ENCODE measurements at places on chromosomes 4 and X.
A peak's percentile ranks its signal among the peaks of the same experiment; 100 is the strongest.

- peaks cover 26% of the 10 kb centered on the region for H3K4me1 ChIP-seq
- peak; percentile 63 for DNase-seq
- H3K27me3 ChIP-seq = peaks cover 6% of the 10 kb centered on the region
- H3K4me3 ChIP-seq = peak overlapping the region; percentile 74
Measured at GRCh38 chr4:109559625-109559982, 442 bp upstream of the MCUB start.

GRCh38 chr4:110198435-110199416 is at the start of gene ELOVL6:
TSS of gene ELOVL6 (minus strand) at chr4:110198615. CDS start at chr4:110198335, 280 bp downstream.
- H3K27me3 ChIP-seq = no peaks in the 10 kb centered on the region
- peak; percentile 81 for DNase-seq
- no peaks in the 10 kb centered on the region for H3K36me3 ChIP-seq

DNA sequence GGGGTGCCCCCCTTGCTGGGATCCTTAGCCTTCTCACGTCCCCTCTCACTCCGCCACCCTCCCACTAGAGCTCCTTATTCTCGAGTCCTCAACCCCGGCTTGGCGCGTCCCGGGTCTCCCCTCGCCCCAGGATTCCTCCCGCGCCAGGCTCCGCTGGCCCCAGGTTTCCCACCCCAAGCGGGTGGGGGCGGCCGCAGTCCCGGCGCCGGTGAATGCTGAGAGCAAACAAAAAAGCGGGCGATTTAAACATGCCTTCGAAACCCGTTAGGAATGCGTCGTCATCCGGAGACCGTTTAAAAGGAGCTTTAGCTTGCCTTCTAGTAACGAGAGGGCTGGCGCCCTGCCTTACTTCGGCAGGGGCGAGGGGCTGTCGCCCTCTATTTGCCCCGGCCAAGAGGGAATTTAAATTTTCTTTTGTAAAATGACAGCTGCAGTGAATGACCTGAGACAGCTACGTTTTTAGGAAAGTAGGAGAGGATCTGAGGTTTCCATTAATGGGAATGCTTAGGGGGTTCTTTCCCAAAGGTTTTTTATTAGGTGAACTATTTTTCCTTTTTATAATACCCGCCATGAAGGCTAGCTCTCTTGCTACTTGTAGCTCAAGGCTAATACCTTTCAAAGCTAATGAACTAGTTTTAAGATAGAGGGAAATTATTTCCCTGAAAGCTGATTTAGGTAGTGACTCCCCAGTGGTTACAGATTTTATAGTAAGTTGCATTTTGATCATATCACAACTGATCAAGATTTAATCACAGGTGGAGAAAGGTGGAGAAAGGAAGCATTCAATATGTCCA is 3.1 kb downstream of the JADE1 start:
- DNase-seq = peak; percentile 61
- H3K27ac ChIP-seq = peak overlapping the region; percentile 98
- H3K36me3 ChIP-seq = peaks cover 37% of the 10 kb centered on the region
- peaks cover 63% of the 10 kb centered on the region for H3K4me1 ChIP-seq
- no peaks in the 10 kb centered on the region for H3K27me3 ChIP-seq

DNA sequence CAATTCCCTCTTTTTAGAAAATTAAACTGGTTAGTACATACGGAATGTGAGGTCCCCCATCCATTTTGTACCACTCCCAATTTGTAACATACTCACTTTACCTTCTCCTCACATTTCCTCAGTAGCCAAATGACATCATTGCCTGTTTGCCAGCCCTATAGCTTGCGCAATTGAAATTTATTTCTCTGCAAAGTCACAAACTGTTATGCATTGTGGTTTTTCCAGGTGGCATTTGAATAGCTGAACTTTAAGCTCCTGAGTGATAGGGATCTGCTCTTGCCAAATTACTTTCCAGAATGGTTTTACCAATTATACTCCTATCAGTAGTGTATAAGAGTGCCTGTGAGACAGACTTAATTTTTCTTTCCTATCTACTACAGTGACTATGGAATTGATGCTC is 7.7 kb downstream of the COL4A5 start:
- H3K36me3 ChIP-seq = peaks cover 12% of the 10 kb centered on the region
- peaks cover 21% of the 10 kb centered on the region for H3K4me1 ChIP-seq
- H3K27me3 ChIP-seq = no peaks in the 10 kb centered on the region
- H3K4me3 ChIP-seq = no peak overlapping the region
- no peak for DNase-seq

GRCh38 chr4:147532896-147533295 is 52.0 kb downstream of the EDNRA start:
- 0 out of 2 replicates have a peak, but pooled peaks cover 2% of the 10 kb centered on the region for H3K36me3 ChIP-seq
- H3K27me3 ChIP-seq = no peaks in the 10 kb centered on the region
- H3K4me3 ChIP-seq = no peak overlapping the region
- H3K27ac ChIP-seq = no peak overlapping the region

- no peak for DNase-seq
- no peak overlapping the region for H3K4me3 ChIP-seq
- H3K4me1 ChIP-seq = no peaks in the 10 kb centered on the region
- no peaks in the 10 kb centered on the region for H3K27me3 ChIP-seq
- no peak overlapping the region for H3K27ac ChIP-seq
Measured at GRCh38 chrX:23012636-23013035, 12.9 kb downstream of the DDX53 start.

- DNase-seq = no peak
- H3K27ac ChIP-seq = no peak overlapping the region
- H3K27me3 ChIP-seq = peaks cover 3% of the 10 kb centered on the region
- H3K36me3 ChIP-seq = peaks cover 3% of the 10 kb centered on the region
- H3K4me1 ChIP-seq = peaks cover 24% of the 10 kb centered on the region
Measured at GRCh38 chr4:10385994-10386394, 71.2 kb downstream of the ZNF518B start.

- no peak overlapping the region for H3K27ac ChIP-seq
- H3K27me3 ChIP-seq = no peaks in the 10 kb centered on the region
- no peaks in the 10 kb centered on the region for H3K4me1 ChIP-seq
- H3K36me3 ChIP-seq = no peaks in the 10 kb centered on the region
- DNase-seq = no peak
Measured at GRCh38 chr4:64360664-64361398, 48.4 kb downstream of the TECRL start.

DNA sequence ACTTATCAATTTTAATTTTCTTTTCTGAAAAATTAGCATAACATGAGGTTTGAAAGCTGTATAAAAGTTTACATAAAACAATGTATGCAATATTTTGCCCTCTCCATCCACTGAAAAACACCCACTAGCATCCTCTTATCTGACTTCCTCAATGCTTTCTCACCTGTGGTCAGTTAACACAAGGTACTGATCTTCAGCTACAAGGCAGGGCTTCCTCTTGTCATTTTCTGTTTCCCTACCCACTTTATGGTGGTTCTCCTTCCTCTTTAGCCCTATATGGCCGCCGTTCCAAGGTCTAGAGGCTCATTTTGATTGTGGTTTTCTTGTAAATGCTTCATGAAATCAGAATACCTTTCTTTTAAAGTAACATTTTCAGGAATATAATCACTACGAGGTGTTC is 618.6 kb upstream of the CPEB2 start:
- no peak overlapping the region for H3K27ac ChIP-seq
- H3K4me1 ChIP-seq = peaks cover 13% of the 10 kb centered on the region
- peaks cover 4% of the 10 kb centered on the region for H3K36me3 ChIP-seq

- H3K4me1 ChIP-seq = no peaks in the 10 kb centered on the region
- H3K36me3 ChIP-seq = no peaks in the 10 kb centered on the region
- DNase-seq = no peak
- H3K27ac ChIP-seq = no peak overlapping the region
Measured at GRCh38 chr4:169510617-169511016, 101.8 kb downstream of the NEK1 start.

Data from WTC11 (cell line).